ENCODE measurements at places on chromosomes 1 and 21.

- DNase-seq: peak; percentile 46
These were observed 44.1 kb downstream of the GPR3 start for GRCh38 chr1:27436204-27437159.

DNA sequence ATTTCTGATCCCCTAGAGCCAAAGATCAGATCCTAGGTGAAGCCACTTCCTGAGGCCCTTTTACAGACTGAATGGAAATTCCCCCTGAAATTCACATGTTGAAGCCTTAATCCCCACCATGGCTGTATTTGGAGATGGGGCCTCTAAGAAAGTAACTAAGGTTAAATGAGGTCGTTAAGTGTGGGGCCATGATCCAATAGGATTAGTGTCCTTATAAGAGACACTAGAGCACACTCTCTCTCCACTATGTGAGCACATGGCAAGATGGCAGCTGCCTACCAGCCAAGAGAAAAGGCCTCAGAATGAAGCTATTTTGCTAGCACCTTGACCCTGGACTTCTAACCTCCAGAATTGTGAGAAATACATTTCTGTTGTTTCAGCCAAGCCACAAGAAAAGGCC is 13.9 kb downstream of the ABCB10 start:
- DNase-seq: no peak

GRCh38 chr1:71081697-71082080 is 854 bp upstream of the ZRANB2 start:
- peak; percentile 82 for DNase-seq

GRCh38 chr1:77514921-77515776 is 167.3 kb downstream of the ZZZ3 start:
- DNase-seq: peak; percentile 65

DNA sequence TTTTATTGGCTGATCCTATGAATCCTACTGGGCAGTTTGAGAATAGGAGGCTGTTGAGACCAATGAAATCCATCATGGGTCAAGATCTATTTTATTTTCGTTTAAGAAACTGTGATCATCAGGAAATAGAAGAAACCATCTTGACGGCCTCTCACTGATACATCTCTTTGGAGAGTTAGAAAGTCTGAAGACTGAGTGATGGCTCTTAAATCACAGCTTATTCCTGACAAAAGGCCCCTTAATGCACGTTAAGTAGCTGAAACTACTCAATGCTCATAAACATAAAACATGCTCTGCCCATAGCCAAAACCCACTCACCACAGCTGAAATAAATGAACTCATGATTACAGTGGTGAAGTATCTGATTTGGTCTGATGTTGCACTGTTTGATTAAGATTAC is 784.5 kb upstream of the NEGR1 start:
- DNase-seq: no peak

DNA sequence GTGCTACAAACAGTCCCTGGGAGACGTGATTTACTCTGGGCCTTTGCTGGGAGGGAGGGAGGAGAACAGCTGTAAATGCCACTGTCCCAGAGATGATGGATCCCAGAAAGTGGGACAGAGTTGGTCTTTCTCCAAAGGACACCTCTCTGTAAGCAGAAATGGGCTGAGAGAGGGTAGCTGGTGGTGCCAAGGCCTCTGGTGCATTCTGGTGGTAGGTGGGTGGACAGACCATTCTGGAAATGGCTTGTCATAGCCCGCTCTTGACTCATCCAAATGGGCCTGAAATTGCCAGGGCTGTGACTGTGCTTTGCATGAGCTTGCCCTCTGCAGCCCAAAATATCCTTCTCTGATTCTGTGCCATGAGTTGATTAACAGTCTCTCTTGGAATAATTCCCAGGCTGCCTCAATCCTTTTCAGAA is 36.1 kb downstream of the CCDC185 start:
- no peak for DNase-seq

- no peak for DNase-seq
These were observed 119.0 kb upstream of the VAMP3 start for GRCh38 chr1:7652061-7652460.

- peak; percentile 82 for DNase-seq
These were observed 73.5 kb downstream of the LRIG2 start for GRCh38 chr1:113146242-113147072.

DNA sequence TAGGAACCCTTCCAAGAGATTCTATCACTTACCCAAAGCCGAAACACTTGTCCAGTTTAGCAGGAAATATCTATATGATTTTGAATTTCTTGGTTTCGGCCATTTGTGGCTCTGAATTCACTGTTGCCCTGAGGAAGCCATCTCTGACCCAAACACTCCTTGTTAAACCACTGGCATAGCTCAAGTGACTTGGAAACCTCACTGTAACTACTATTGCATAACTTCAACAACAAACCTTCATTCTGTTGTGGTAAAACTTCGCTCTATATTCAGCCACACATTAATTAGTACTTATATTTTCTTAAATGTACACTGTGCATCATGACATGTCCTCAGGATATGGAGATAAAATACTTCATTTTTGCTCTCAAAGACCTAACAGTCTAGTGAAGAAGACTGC is 63.2 kb downstream of the ST6GALNAC3 start:
- DNase-seq: no peak

- no peak for DNase-seq
These were observed 26.5 kb downstream of the LDLRAD2 start for GRCh38 chr1:21838359-21839157.

GRCh38 chr21:38129711-38130110 is 127.1 kb upstream of the KCNJ15 start:
- no peak for DNase-seq

GRCh38 chr1:108597041-108597440 is 37.1 kb downstream of the EEIG2 start:
- no peak for DNase-seq

DNA sequence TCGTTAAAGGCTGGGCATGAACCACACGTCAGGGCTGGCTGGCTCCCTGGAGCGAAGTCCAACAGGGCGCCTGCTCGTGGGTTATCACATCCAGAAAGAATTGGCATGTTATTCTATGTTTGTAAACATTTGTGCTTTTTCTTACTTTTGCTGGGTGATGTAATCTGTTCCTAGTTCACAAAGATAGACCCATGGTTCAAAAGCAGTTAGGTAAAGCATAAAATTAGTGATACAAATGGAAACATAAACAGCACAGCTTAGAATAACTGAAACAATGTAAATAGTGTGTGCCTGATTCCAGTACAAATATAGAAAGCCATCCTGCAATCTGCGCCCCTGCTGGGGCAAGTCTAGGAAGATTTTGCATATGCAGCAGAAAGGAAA is 184.0 kb upstream of the C1orf174 start:
- DNase-seq: no peak

DNA sequence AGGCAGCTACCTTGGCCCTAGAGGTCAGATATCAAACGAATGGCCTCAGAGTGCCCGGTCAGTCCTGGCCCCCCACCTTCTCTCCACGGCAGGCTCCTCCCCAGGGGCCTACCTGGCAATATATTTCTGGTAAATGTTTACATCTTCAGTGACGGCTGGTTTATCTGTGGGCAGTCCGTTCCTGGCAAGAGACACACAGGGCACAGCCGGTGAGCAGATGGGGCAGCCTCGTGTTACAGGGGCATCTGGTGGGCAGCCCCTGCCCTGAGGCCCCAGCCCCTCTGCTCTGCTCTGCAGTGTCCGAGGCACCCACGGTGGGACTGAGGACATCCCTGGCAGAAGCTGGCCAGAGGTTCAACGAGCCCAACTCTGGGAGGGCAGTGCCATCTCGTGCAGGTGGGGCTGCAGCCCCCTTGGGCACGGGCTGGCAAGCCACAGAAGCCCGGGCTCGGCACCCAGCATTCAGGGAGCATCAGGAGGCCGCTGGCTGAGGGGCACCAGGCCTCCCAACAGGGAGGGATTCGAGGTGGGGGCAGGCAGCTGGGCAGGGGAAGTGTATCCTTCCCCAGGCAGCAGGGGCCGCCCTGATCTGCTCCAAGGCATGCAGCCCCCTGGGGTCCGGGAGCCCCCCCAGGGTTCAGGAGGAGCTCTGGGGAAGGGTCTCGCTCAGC is 137.9 kb downstream of the CASZ1 start:
- no peak for DNase-seq

GRCh38 chr1:48947761-48948537 is 171.3 kb upstream of the BEND5 start:
- no peak for DNase-seq

DNA sequence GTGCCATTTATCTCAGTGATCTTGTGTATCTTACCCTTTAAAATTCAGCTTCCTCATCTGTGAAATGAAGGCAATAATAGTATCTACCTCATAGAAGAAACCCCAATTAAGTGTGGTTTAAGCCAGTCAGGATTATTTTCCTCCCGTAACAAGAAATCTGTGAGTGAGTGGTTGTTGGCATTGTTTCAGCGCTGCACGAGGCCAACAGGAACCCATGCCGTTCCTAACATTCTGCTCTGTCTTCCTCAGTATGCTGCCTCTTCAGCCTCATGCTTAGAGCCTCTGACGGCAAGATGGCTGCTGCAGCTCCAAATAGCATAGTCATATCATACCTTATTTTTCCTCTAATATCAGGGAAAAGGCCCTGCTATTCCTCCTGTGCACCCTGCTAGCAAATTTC is 289.7 kb downstream of the TM2D1 start:
- DNase-seq: no peak

DNA sequence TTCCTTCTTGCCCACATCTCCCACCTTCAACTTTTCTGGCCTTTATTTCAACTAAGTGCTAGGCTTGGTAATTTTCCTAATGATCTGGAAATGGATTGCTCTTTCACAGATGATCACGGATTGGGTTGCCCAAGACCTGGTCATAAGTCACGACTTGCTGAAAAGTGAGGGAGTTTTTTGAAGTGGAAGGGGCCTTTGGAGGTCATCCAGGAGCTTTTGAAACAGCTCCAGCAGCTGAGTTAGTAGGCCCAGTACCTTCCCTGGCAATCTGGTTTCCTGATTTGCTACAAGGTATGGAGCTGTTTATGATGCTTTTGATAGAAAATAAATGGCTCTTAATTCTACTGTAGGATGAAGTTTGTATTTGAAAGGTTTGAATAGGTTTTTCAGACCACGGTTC is 20.4 kb downstream of the GREM2 start:
- no peak for DNase-seq

- no peak for DNase-seq
These were observed 757.3 kb downstream of the LTN1 start for GRCh38 chr21:28235169-28235895.

- DNase-seq: no peak
These were observed 9.0 kb upstream of the SMIM1 start for GRCh38 chr1:3763351-3764125.

DNA sequence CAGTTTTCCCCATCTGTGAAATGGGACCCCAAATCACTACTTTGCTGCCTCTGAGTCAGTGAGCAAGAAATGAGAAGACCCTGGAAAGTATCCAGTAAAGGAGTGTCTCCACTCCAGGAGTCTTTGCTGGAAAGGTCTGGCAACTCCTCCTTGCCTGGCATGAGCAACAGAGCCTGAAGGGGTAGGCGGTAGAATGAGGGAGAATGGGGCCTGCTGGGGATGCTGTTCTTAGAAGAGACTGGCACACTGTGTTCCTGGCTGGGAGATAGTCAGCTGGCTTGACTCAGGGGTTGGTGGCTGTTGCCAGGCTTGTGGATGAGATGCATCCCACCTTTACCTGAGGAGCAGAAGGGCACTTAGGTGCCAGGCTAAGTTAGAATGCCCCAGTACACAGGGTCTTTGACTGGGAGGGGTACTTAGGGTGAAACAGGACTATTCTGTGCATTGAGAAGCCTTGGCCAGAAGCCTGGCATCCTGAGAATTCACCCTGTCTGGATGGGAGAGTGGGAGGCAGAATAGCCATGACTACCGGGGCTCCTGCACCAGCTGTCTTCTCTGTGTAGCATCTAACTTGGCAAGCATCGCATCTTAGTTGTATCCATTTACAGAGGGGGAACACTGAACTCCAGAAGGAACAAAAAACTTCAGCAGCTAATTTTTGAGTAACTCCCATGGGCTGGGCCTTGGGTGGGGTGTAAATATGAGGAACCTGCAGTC is 2.5 kb downstream of the MFSD2A start:
- peak; percentile 69 for DNase-seq

DNA sequence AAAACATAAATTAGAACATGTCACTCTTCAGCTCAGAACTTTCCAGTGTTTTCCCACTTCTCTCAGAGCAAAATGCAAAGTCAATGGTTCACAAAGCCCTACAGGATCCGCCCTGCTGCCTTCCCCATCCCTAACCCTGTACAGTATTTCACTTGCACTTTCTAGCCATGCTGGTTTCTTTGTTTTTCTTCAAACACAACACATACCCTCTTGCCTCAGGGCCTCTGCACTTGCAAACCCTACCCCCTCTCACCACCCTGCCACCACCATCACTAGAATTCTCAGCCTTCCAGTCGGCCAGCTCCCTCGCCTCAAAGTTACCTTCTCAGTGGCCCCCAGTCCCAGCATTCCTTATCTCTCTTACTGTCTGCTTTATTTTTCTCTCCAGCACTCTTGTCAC is 17.6 kb downstream of the TEX35 start:
- DNase-seq: no peak

- no peak for DNase-seq
These were observed 32.1 kb downstream of the SH3BP5L start for GRCh38 chr1:248793592-248793991.

DNA sequence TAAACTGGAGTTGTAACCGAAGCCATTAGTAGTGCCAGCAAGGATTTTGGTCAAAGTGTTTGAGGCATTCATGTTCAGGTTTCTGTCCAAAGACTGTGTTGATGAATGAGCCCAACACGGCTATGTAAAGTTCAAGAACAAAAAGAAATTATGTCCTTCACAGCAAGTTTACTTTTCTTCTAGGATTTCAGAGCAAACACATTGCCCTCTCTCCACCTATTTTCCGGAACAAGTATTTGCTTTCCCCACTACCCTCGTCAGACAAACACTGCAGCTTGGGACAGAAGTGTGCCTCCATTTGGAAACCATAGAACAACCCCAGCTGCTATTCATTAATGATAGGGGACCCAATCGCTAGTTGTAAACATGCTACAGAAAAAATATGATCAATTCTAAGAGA is 151.4 kb upstream of the C1orf105 start:
- DNase-seq: no peak

DNA sequence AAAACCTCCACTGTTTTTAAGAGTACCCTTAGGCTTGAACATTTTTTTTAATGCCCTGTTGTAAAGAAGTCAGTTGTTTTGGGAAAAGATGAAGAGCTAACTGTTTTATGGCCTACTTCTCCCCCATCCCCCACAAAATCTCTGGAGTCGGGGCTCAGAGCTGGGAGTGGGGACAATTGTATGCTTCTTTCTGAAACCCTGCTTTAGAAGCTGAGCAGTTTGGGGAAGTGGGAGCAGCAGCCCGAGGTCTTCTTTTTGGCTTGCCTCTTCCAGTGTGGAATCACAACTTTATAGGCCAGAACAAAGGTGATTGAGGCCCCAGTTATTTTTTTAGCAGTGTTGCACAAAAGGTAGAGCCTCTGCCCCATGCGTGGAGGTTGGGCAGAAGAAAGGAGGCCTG is 25.2 kb downstream of the PPP2R5A start:
- DNase-seq: no peak

All from amniotic epithelial cell (primary cell).